ENCODE measurements at places on chromosomes 1 and 21.

DNA sequence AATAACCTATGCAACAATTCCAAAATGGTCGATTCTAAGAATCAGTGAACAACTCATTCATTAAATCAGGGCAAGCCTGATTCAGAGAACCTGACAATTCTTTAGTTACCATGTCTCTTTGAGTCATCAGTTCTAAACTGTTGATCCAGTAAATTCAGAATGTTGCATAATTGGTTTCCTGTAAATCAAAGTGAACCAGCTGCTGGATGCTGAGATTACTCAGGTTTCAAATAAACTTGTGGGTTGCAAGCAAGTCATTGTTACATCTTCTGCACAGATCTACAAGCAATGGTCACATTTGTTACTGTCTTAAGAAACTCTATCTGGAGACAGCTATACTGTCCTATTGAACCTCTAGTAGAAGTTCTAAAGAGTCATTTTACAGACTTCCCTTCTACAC is 16.5 kb downstream of the PLA2G2D start:
- no peak for DNase-seq

GRCh38 chr1:202589190-202589930 is 120.9 kb downstream of the SYT2 start:
- no peak for DNase-seq

GRCh38 chr21:34129901-34130715 is 56.7 kb downstream of the MRPS6 start:
- no peak for DNase-seq

DNA sequence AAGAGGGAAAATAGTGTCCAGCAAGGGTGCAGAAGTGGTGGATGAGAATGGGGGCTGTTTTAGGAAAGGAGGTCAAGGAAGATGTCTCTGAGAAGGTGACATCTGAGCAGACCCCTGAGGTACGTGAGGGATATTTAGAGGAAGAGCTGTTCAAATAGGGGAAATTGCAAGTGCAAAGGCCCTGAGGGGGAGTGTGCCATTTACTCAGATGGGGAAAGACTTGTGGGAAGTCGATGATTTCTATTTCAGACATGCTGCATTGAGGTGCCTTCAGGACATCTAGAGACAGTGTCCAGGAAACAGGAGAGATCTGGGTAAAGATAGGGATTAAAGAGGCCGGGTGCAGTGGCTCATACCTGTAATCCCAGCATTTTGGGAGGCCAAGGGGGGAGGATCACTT is 10.4 kb upstream of the ADGRB2 start:
- DNase-seq = no peak

- DNase-seq = no peak
Measured at GRCh38 chr1:164805399-164805798, 246.4 kb downstream of the PBX1 start.

DNA sequence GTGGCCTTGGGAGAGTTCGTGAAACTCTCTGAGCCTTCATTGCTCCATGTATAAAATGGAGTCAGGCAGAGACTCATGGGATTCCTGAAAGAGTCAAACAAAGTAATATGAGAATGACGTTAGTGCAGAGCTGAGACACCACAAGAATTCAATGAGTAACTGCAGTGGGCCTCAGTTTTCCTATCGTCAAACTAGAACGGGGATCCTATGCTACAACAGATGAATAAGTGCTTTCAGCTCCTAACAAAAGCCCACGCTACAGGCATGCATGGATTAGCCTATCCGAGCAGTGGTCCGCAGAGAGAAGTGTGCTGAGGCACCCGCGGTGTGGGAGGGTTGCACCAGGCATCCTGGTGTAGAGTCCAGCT is 124.7 kb downstream of the SYF2 start:
- no peak for DNase-seq

DNA sequence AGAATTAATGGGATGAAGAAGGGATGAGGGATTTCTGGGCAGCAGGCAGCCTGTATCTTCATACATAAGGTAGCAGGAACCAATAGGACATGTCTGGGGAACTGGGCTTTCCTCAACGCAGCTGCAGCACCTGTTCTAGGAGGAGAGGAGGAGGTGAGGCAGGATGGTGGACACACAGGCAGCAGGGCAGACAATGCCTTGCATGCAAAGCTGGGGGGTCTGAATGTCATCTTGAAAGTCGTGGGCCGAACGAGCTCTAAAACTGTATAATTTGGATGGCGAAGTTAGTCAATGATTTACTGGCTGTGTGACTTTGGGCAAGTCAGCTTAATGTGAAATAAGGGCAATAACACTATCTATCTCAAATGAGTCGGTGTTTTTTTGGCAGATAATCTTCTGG is 124.4 kb downstream of the BEND5 start:
- no peak for DNase-seq

GRCh38 chr21:43204638-43205037 is 35.8 kb downstream of the CRYAA start:
- DNase-seq = no peak

DNA sequence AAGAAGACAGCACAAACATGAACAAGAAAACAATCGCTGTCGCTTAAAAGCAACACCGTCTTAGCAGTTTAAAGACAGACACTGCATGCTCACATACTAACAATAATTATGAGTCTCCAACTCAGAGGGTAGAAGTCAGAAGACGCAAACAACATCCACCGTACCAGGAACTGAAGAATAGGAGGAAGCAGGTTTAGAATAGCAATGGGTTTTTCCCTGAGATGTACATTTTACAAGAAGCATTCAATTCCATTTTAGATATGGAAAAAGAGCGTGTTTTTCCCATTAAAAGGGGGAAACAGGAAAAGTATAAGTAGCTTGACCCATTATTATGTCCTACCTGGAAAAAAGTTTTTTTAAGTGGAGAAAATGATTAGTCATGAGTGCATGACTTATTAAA is 34.5 kb upstream of the KCNE1 start:
- no peak for DNase-seq

DNA sequence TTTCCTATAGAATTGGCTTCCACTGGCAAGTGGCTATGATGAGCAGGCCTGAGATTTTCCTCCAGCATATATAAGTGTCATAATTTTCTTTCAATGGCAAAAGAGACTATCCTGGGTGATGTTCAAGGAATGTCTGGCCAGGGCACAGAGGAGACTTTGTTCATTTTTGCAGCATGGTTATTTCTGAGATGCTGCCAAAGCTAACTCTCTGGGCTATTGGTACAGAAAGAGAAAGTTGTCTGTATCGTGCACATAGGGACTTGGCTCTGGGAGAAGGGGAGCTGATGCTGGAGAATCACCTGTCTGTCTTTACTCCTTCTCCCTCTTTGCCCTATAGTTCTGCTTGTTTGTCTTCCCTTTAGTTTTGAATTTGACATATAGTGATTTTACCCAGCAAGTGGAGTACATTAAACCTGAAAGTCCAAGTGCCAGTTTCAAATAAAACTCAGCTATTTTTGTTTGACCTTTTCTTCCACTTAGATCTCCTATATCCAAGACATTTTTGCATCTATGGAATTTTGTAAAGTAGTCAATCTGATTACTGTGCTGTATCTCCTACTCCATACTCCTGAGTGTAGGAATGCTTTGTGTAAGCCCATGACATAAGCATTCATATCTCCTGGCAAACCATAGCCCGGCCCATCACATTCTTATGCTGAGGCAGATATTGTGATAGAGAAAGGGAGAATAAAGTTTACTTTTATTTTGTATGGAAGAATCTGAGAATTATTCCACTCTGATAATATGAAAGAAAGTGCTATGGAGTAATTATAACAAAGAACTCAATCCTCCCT is 3.9 kb downstream of the FNDC7 start:
- no peak for DNase-seq

GRCh38 chr1:213669964-213670691 is 317.6 kb upstream of the PROX1 start:
- DNase-seq = no peak

- no peak for DNase-seq
Measured at GRCh38 chr1:58620259-58620658, 43.2 kb upstream of the TACSTD2 start.

DNA sequence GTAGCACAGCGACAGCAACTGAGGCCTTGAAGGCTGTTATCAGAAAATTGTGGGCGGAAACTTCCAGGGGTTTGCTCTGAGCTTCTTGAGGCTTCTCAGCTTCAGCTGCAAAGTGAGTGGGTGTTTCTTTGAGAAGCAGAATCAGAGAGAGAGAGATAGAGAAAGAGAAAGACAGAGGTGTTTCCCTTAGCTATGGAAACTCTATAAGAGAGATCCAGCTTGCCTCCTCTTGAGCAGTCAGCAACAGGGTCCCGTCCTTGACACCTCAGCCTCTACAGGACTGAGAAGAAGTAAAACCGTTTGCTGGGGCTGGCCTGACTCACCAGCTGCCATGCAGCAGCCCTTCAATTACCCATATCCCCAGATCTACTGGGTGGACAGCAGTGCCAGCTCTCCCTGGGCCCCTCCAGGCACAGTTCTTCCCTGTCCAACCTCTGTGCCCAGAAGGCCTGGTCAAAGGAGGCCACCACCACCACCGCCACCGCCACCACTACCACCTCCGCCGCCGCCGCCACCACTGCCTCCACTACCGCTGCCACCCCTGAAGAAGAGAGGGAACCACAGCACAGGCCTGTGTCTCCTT is at the start of gene FASLG:
TSS of gene FASLG (plus strand) at position 233 of the 583 bp plus-strand sequence. CDS start at position 332, 99 bp downstream.
- DNase-seq = peak; percentile 47

GRCh38 chr1:227944090-227944930 is 3.4 kb downstream of the WNT9A start:
- DNase-seq = no peak

DNA sequence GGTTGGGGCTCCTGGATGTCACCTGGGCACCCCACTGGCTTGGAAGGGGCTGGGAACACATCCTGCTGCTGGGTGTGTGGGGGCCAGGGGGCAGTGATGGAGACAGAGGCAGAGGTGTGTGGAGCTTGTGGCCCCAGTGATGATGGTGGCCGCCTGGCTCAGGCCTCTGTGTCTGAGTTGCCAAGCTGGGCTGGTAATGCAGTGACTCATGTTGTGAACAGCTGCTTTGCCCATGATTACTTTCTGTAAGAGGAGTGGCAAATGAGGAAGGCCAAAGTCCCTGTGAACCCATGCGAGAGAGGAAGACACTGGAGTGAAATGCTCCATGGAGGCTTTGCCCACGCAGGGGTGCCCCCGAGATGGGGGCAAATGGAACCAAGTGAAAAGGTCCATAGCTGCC is 86.8 kb downstream of the KCNJ6 start:
- DNase-seq = no peak

DNA sequence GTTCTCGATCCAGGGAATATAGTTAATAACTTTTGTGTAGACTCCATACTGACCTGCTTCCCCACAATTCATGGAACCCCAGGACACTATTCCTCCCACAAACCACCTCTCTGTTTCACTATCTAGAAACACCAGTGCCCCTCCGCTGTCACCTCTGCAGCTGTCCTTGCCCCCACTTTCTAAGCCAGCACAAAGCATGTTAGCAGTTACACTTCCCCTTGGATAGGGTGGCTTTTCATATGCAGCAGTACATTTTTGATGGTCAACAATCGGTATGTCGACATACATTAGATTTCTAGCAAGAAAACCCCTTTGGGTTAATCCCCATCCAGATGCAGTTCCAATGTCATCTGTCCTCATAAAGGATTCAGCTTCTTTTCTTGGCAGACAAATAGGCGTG is 14.4 kb downstream of the TARDBP start:
- DNase-seq = no peak

DNA sequence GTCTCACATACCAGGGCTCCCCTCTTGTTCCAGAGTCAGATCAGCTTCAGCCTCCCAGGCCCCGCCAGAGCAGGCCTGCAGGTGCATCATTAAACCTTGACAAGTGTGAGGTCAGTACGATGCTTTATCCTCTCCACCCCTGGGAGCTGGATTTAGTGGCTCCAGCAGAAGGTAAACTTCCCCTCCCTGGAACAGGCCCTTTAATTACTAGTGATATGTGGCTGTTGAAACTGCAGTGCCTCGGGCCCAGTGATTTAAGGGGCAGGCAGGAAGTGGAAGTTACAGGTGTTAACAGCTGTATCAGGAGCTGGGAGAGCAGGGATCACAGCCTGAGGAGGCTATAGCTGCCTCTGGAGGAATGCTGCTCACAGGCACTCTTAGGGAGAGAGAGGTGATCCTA is 132.4 kb upstream of the KLHDC7A start:
- no peak for DNase-seq

GRCh38 chr1:237172118-237172485 is 130.1 kb downstream of the RYR2 start:
- no peak for DNase-seq

- DNase-seq = no peak
Measured at GRCh38 chr1:245991266-245991665, 515.8 kb downstream of the SMYD3 start.

GRCh38 chr1:200314085-200314750 is 95.6 kb downstream of the ZNF281 start:
- DNase-seq = no peak

GRCh38 chr1:2132222-2133038 is 62.1 kb downstream of the FAAP20 start:
- DNase-seq = no peak

DNA sequence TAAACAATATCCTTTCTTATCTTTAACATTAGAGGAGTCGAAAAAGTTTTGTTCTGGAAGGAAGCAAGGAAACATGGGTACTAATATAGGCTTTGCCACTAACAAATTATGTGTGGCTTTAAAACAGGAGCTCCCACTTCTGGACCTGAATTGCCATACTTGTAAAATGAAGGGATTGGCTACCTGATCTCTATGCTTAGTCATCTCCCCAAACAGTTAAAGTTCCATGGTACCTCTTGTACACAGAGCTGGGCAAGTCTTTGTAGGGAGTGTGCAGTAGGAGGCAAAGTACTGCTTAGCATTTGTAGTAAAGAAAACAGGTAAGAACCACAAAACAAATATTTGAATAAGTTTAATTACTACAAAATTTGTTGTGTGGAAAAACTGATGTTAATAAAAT is 81.3 kb downstream of the MAST2 start:
- DNase-seq = no peak

- DNase-seq = no peak
Measured at GRCh38 chr1:203467550-203467921, 8.1 kb upstream of the PRELP start.

GRCh38 chr1:223885614-223886013 is 39.9 kb upstream of the TP53BP2 start:
- DNase-seq = no peak

GRCh38 chr1:109776206-109776835 is 12.6 kb upstream of the EPS8L3 start:
- DNase-seq = no peak

GRCh38 chr1:198118134-198118533 is 38.7 kb upstream of the NEK7 start:
- DNase-seq = no peak

DNA sequence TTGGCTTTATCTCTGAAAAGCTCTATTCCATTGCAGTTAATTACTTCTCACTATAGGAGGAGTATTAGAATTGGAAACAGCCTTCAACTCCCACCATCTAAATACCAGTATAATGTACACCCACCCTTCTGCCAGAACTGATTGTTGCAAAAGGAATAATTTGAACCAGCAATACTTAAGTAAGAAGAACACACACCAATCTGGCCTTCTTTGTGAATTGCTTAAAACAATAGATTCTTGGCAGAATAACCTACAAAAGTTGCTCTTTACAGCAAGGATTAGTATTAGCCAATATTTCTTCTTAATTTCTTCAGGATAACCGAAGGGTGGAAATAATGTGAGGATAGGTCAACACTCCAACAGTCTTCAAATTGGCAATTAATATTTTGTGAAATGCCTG is 54.9 kb upstream of the ADAMTS5 start:
- DNase-seq = no peak

GRCh38 chr1:9766759-9767442 is 56.9 kb downstream of the CLSTN1 start:
- no peak for DNase-seq

GRCh38 chr1:54559771-54560231 is 11.8 kb downstream of the ACOT11 start:
- no peak for DNase-seq

All from stimulated activated CD4-positive, alpha-beta T cell treated with anti-CD3 and anti-CD28 coated beads, Interleukin-1b, Interleukin-23, amount 100 ng/mL, for 24 hours (primary cell).